ENCODE measurements at places on chromosomes 6 and 20.

GRCh38 chr6:91813641-91814040 is 1226.8 kb upstream of the MAP3K7 start:
- no peak for DNase-seq

GRCh38 chr20:21182832-21183563 is 57.1 kb downstream of the KIZ start:
- DNase-seq, result no peak

GRCh38 chr20:53956013-53956715 is 114.2 kb downstream of the BCAS1 start:
- DNase-seq, result no peak

DNA sequence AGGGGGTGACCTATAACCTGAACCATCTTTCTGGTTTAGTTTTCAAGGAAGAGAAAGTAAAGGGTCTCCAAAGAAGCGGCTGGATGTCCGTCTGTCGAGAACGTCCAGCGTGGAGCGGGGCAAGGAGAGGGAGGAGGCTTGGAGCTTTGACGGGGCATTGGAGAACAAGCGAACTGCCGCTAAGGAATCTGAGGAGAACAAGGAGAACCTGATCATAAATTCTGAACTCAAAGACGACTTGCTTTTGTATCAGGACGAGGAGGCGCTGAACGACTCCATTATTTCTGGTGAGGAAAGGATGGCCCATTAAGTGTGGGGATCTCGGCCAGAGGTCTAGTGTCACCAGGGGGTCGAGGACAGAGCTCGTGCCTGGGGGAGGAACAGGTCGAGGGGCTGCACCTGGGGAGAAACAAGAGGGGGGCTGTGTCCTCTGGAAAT is 159.2 kb downstream of the SYCP2 start:
- DNase-seq, result no peak

- DNase-seq, result no peak
These were observed 8.8 kb upstream of the RSPH3 start for GRCh38 chr6:159008656-159009288.

DNA sequence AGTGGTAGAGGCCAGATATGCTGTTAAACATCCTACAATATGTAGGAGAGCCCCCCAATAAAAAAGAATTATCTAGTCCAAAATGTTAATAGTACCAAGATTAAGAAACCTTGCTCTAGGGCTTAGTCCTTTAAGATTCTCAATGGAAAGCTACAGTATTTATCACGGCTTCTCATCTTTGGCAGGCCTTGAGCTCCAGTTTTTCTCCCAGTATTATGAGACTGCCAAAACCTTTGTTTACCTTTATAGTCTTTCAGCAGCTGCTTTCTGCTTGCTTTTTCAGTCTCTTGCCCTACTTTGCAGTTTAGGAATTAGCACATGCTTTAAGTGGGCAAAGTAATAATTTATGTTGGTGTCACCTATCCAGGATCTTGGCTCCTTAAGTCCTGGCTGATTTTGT is 59.7 kb downstream of the NHLRC1 start:
- no peak for DNase-seq

DNA sequence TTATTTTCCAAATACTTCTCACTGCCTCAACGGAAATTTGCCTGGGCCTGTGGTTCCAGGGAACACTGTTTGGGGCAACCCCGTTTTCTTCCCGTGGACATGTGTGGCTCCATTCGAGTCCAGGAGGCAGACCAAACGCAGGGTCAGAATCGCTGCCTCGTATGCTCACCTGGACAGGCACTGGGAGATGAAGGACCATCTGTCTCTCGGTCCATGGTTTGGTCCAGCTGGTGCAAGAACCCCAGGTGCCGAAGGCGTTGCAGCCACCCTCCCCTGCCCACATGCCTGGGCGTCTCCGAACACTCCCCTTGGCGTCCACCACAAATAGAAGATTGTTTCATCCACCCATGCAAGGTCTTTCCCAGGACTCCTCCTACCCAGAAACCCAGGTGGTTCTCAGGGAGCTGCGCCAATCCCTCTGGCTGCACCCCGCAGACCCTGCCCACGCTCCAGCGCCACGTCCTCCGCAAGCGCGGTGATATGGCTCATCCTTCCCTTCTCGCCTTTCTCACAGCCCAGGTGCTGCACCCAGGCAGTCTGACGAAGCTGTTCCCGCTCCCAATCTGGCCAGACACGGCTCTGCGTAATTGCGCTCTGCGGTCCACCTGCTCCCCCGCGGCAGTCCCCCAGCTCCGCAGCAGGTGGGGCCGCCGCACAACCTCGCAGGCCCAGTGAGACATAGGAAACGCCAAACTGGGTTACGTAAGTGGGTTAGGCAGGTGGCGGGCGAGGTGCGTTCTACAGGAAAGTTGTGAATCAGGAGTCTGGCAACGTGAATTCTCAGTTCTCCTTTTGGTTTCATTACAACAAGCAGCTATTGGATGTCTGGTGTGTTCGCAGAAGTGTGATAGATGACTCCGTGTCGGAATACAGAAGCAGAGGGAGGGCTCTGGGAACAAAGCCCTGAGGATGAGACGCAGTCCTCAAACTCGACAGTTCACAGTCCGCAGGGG is 146.2 kb upstream of the ECI2 start:
- DNase-seq, result peak; percentile 29

- DNase-seq, result no peak
These were observed 17.7 kb downstream of the HCK start for GRCh38 chr20:32069711-32070110.

DNA sequence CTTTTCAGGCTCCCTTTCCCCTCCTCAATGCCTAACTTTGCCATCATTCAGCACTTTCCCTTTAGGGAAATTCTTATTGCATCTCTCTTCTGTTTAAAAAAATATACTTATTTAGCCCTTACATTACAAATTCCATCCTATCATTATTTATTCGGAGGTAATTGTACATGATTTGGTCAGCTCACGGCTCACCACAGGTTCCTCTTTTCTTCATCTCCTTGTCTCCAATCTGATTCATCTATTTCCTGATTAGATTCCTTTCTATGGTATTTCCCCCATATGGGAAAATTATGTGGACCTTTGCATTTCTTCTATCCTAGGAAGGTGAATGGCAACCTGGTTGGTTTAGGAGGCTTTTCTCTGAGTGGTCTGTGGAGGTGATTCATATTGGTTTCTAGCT is 12.9 kb upstream of the EMILIN3 start:
- no peak for DNase-seq

DNA sequence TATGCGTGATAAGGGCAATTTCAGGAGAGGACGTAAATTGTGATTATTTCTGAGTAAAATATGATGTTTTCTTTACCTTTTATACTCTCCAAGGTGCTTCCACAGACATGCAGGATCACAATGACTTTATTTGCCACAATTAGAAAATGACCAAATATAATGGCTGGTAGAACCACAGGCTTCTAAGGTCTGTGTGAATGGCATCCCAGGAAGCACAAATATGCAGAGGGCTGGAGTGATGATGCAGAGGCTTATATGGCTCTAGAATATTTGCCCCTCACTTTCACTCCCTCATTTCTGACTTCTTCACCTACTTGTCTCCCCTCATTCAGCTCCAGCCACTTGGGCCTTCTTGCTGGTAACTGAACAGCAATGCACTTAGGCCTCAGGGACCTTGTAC is 502.1 kb upstream of the MAP3K7 start:
- DNase-seq, result no peak

DNA sequence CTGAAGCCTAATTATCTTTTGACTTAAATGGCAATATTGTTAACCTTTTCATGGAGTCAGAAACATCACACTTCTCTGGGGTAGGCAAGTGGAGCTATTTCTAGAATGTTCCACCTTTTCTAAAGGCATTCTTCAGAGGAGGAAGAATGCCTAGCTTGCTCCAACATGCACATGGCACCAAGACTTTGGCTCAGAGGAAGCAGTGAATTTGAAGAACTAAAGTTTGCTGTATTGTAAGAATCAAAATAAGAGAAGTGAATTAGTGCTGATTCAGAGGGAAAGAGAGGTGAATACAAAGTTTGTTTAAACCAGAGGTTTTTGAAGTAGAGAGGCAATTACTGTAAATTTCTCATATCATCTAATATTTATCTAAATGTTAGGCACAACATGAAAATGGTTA is 92.2 kb downstream of the SOBP start:
- no peak for DNase-seq

DNA sequence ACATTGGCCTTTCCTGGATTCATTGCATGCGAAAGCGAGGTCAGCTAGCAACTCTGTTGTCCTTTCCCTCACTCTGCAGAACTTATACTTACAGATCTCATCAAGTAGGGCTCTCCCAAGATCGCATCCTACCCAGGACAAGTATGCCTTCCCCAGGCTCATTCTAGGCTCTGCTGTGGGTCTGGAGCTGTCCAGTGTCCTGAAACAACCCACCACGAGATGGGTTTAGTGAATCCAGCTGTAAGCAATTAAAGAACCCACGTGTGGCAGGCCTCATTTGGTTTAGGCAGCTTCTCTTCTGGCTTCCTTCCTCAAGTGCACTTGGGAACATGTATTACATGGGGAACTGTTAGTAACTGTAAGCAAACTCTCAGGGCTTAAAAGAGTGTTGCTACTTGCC is 406.5 kb upstream of the CHD6 start:
- DNase-seq, result no peak

GRCh38 chr6:38353310-38354036 is 286.3 kb downstream of the BTBD9 start:
- DNase-seq, result no peak

DNA sequence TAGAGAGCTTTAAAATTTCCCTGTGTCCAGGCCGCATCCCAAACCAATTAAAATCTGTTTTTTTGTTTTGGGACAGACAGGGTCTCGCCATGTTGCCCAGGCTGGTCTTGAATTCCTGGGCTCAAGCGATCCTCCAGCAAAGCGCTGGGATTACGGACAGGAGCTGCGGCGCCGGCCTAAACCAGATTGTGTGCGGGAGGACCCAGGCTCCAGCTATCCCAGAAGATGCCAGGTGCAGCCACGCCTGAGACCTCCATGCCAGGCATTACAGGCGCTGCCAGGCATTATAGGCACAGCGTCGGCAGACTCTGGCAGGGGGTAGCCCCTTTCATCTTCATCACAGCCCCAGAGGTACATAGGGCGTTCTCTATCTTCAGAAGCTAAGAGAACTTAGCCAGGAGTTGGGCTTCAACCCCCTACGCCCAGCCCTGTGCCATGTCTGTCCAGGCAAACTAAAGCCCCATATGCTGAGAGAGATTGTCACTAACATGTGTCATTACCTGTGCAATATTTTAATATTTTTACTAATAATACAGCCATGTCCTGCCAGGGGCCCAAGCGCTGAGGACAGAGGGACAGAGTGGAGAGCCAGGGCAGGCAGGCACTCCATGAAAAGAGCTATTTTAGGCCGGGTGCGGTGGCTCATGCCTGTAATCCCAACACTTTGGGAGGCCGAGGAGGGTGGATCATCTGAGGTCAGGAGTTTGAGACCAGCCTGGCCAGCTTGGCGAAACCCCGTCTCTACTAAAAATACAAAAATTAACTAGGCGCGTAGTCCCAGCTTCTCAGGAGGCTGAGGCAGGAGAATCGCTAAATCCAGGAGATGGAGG is 9.8 kb upstream of the GRM4 start:
- no peak for DNase-seq

DNA sequence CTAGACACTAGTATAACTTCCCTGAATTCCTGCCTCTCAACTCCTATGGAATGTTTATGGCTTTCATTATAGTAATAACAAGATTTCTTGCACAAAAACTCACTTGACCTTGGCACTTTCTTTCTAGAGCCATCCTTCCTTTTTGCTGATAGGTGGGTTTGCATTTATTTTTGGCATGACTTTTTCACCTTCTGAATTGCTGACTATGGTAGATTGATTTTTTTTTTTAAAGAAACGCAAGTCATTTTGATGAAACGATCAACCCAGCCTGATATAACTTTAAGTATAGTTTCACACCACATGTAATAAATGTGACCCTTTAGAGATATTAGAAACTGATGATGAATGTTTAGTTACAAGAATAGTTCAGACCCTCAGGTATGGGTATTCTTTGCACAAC is 61.8 kb downstream of the BMP6 start:
- DNase-seq, result no peak

GRCh38 chr6:82246802-82247504 is 591 bp downstream of the IBTK start:
- peak; percentile 9 for DNase-seq

DNA sequence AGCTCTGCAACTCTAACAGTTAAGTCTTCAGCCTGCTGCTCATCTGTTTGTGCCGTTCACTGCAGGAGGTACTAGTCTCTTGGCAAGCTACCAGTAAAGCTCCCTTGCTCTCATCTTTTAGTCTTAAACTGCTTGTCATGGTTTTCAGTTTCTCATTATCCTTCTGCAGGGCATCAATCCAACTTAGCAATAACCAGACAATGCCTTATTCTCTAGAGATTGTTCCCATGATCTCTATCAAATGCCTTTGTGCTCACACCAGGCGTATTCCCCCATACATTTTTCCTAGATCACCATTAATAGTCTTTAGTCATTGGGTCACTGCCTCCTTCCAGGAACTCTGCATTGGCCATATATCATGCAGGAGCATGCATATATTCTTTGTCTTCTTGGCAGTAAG is 171.3 kb downstream of the GRM1 start:
- DNase-seq, result no peak

DNA sequence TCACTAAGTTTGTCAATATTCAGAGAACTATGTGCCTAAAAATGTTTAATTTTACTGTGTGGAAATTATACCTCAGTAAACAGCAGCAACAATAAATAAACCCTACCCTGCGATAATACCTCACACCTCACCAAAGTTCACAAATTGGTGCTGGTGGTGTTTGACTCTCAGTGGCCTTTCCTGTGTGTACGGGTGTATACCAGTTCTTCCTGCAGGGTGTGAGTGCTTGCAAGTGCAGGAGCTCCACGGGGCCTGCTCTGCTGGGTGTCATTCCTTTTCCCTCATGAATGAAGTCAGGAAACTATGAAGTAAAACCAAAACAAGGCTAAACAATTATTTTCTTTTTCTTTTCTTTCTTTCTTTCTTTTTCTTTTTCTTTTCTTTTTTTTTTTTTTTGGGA is 4.1 kb upstream of the ENPP5 start:
- DNase-seq, result no peak

DNA sequence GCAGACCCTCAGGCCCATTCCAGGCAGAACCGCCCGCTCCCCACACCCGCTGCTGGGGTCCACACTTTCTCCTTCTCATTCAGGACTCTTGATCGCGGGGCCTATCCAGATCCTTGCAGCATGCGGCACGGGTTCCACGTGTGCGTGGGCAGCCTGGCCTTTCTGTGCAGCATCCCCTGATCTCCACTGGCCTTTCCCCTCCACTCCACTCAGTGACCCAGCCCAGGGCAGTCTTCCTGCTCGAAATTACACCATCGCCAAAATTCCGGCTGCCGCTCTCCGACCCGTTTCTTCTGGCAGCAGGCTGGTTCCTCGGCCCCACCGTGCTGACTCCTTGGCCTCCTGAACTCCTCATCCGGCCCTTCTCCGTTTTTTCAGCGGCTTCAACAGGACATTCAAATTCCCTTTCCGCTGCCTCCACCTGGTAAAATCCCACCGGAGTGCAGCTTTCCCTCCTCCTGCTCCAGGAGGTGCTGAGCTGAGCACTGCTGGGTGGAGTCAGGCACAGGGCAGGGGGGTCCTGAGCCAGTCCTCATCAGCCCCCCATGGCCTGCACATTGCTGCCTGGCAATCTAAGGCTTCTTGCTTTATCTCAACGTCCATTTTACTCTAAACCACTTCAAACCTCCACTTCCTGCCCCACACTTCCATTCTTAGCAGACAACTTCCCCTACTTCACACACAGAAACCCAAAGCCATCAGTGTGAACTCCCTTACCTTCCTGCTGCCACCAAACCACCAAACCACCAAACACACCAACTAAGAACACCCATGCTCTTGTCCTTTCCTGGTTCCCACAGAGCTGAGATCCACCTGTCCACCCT is 9.0 kb downstream of the SFT2D1 start:
- peak; percentile 56 for DNase-seq

- DNase-seq, result no peak
These were observed 25.1 kb upstream of the TAF8 start for GRCh38 chr6:42025066-42025844.
